ENCODE measurements at places on chromosomes 4 and X.

GRCh38 chr4:41989994-41990364 lies 351 bp upstream of the SLC30A9 start:
- DNase-seq = no peak

GRCh38 chr4:100547541-100548199 lies 29.8 kb upstream of the EMCN start:
- no peak for DNase-seq

DNA sequence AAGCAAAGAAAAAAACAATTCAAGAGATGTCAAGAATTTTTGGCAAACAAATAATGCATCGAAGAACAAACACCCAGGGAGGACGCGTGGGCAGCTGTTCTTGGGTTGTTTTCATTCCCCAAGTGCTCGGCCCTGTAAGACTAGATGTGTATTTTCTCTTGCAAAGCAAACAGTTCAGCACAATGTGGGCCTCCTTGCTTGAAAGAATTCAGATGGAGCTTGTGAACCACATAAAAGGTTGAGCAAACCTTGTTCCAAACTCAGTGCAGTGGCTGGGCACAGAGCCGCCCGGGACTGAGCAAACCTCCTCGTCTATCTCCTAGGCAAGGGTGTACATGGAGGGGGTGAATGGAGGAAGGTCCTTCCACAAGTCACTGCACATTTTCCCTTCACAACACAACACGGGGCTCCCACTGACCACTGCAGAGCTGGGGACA lies 82.4 kb downstream of the HTRA3 start:
- DNase-seq = no peak

- no peak for DNase-seq
These were observed 772.7 kb downstream of the STPG2 start for GRCh38 chr4:97370568-97370967.

- no peak for DNase-seq
These were observed 71.0 kb upstream of the AFAP1 start for GRCh38 chr4:8010618-8011017.

DNA sequence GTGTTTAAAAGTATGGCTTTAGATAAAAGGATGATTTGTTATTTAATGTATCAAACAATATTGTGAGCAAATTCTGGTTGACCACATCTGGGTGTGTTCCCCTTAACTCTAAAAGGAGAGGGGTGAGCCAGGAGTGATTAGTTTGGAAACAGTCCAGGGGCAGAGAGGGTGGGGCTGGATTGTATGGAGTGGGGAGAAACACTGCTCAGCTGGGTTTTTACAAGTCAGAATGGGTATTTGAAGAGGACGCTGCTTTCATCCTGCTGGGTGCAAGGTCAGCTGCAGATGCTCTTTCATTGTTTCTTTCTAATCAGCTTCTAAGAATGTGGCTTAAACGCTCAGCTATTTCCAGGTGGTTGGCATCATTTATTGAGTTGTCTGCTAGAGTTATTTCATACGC lies 82.8 kb upstream of the LIMCH1 start:
- DNase-seq = no peak
